Stromal cell of bone marrow (primary cell): ENCODE measurements at places on chromosomes 1 and 21.
A peak's percentile ranks its signal among the peaks of the same experiment; 100 is the strongest.

DNA sequence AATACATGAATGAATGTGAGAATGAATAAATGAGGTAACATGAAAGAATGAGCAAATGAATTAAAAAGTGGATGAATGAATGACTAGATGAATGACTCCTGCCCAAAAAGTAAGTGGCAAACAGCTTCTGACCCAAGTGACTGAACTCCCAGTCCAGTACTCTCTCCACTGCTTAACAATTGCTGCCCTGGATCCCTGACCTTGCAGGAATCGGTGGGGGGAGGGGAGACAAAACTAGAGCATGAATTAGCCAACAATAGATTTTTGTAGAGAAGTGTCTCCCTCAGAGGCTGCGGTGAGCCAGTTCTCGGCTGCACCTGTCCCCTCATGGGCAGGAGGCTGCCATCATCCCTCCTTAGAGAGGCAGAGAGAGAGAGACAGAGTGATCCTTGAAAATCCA, 5.9 kb upstream of the GRIK3 start:
- DNase-seq, result no peak

DNA sequence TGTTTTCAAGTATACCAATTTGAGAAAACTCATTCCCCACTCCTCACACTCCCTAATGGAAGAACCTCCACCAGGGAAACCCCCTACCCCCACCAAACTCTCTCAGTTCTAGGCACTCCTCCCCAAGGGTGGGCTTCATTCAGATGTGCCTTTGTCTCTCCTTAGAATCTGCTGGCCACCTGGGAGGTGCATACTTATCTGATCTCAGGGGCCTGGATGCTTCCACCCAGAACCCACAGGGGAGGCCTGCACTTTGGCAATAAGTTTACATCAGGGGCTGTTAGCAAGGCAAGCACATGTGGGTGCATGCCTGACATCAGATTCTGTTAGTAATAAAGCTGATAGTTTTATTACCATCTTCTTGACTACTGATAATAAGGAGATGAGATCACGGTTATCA, 32.5 kb upstream of the SLAMF9 start:
- DNase-seq, result no peak

GRCh38 chr1:43174873-43175272, 2.7 kb downstream of the CFAP57 start:
- no peak for DNase-seq

DNA sequence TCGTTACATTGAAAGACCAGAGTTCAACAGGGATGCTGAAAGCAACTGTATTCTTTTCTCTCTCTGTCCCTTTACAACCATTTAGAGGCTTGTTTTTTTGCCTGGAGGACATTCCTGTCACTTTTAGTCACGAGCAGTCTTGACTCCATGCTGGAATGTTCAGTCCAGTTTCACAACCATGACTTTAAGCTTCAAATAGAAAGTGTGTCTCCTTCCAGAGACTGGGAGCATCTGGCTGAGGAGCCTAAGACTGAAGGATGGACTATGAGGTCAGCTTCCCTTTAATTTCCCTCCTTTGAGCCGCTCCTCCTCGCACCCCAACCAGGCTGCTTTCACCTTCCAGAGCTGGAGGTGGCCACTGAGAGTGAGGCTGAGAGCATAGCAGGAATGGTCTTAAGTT, 10.5 kb upstream of the RYR2 start:
- DNase-seq, result no peak

DNA sequence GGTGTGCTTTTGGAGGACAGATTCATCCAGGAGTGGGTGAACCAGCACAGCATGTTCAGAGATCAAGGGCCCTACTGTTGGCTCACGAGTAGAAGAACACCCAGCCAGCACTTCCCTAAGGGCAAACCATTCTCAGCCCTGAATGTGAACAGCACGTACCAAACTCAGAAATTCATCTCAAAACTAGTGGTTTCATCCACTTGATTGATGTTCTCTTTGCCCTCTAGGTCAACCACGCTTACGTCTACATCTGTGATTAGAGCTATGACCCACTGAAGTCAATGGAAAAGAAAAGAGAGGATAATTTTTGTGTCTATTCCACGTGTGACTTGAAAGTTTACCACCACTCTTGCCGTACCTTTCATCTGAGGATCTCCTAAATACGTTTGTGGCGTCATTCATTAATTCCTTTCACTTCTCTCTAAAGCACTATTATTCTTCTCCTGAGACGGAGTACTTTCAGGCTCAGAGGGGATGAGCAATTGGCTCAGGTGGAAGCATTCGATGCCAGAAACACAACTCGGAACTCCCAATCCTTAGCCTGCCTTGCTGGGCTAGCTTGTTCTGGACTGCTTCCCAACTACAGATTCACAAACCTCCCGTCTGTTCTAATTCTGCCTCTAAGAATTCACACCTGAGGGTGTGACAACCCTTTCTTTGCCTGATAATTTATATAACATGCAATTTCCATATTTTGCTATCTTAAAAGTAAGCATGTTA, 57.3 kb upstream of the HIVEP3 start:
- DNase-seq, result no peak

- DNase-seq, result no peak
Observed at GRCh38 chr1:53643041-53643880, 95.7 kb downstream of the GLIS1 start.

DNA sequence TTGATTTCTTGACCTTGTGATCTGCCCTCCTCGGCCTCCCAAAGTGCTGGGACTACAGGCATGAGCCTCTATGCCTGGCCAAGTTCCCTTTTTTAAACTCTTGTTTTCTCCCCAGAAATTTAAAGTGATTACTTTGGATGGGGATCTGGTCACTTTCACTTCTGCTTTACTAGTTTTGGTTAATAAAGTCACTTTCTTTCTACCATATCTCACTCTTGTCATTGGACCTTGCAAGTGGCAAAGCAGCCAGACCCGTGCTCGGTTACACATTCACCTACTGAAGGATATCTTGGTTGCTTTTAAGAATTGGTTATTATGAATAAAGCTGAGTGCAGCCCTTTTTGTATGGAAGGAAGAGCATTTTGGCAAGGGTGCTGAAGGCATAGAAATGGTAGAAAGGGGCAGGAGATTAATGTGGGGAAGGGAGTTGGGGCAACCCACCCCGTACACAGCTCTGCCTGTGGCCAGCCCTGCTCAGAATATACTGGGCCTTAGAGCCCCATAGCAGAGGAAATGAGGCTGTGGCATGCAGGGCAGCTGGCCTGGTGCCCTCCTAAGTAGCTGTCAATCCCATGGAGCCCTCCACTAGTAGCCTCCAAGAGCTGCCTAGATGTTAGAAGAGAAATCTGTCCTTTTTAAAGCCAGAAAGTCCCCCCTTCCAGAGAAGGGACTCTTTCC, 40.7 kb downstream of the CD2 start:
- DNase-seq, result no peak

DNA sequence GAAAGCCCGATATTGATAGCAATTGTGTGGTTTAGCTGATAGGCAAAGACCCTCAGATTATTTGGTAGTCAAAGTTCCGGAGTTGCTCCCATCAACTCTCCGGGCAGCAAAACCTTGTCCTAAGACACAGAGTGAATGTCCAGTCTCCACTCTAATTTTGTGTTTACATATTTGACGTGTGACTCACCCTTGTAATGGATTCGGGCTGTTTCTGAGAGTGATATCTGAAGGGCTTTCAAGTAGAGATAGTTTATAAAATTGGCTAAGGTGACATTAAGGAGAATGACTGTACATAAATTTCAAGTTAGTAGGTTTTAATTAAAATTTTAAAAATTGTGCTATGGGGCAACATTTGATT, 154.2 kb downstream of the CNIH3 start:
- peak; percentile 33 for DNase-seq

GRCh38 chr1:121558514-121558913, 373.7 kb downstream of the SRGAP2C start:
- peak; percentile 90 for DNase-seq

GRCh38 chr1:62295921-62296491, 23.2 kb downstream of the KANK4 start:
- peak; percentile 61 for DNase-seq

- DNase-seq, result no peak
Observed at GRCh38 chr1:88875595-88875994, 15.8 kb downstream of the GTF2B start.

DNA sequence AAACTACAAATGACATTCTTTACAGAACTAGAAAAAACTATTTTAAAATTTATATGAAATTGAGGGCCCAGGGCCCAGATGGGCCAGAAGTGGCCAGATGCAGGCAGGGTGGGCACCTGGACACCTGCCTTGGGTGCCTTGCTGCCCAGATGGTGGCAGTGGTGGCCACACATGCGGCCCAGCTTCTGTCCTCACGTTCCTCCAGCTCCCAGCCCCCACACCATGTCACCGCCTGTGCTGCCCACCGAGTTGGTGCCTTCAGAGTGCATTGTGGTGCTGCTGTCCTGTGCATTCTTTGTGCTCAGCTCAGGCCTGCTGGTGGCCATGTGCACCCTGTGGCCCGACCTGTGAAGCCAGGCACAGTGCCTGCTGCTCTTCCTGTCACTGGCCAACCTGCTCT, 216.8 kb upstream of the CXADR start:
- DNase-seq, result no peak

GRCh38 chr1:244369256-244370057, 82.3 kb downstream of the ADSS2 start:
- DNase-seq, result peak; percentile 90

- DNase-seq, result no peak
Observed at GRCh38 chr21:9838738-9839642, 682.4 kb upstream of the TPTE start.

GRCh38 chr1:36024847-36025246, 59.0 kb upstream of the TEKT2 start:
- DNase-seq, result no peak

- DNase-seq, result no peak
Observed at GRCh38 chr1:203629016-203629506, 2.4 kb downstream of the ATP2B4 start.

DNA sequence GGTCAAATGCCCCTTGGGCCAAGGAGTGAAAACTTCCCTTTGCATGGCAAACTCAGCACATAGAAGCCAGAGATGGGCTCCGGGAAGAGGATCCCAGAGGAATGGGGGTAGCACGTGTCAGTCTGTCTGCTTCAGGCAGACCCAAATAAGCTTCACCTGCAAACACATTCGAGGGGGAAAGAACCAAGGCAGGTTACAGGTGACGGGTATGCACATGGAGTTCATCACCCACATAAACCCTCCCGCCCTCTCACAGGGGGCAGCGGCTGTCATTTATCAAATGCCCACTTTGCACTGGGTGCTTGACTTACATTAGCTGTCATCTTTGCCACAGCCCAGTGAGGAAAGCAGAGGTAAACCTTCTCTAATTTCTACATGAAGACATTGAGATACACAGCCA, 73.0 kb upstream of the TLR5 start:
- DNase-seq, result no peak

DNA sequence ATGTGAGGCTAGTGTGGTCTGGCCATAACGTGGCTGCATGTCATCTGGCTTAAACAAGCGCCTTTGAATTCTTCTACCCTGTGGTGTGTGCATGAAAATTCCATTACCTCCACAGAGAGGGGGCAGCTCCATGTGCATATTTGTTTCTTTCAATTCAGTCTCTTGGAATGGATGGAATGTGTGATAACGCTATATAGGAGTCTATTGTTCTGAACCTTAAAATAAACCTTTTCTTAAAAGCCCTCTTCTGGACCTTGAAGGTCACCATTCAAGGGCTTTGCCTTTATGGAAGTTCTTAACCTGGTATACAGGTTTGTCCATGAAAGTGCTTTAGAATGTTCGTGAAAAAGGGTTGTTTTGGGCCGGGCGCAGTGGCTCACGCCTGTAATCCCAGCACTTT, 118.2 kb upstream of the ADGRL2 start:
- DNase-seq, result no peak

- DNase-seq, result no peak
Observed at GRCh38 chr1:1181938-1182410, 8.3 kb downstream of the TTLL10 start.

- no peak for DNase-seq
Observed at GRCh38 chr1:226534645-226535044, 13.9 kb upstream of the STUM start.

DNA sequence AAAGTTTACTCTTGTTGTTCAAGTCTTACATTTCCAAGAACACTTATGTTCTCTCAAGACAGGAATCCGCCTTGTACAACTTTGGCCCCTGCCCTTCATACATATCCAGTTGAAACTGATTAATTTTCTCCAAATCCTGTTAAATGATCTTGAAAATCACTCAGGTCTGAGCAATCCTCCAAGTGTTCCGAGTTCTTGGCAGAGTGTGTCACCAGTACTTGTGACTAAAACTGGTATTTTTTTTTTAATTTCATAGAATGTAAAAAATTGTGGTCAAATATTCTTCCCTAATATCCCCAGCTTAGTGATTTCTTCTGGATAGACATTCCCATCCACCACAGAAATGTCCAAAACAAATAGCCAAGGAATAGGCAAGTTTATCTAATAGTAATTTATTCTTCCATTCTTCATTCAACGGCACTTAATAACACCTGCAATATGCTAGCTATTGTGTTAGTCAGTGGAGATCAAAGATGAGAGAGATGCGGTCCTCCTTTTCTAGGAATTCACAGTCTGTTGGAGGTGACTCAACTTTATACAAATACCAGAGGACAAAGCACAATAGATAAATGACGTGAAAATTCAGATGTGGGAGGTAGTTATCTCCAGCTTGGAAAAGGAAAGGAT, 71.4 kb downstream of the DIRAS3 start:
- peak; percentile 49 for DNase-seq

DNA sequence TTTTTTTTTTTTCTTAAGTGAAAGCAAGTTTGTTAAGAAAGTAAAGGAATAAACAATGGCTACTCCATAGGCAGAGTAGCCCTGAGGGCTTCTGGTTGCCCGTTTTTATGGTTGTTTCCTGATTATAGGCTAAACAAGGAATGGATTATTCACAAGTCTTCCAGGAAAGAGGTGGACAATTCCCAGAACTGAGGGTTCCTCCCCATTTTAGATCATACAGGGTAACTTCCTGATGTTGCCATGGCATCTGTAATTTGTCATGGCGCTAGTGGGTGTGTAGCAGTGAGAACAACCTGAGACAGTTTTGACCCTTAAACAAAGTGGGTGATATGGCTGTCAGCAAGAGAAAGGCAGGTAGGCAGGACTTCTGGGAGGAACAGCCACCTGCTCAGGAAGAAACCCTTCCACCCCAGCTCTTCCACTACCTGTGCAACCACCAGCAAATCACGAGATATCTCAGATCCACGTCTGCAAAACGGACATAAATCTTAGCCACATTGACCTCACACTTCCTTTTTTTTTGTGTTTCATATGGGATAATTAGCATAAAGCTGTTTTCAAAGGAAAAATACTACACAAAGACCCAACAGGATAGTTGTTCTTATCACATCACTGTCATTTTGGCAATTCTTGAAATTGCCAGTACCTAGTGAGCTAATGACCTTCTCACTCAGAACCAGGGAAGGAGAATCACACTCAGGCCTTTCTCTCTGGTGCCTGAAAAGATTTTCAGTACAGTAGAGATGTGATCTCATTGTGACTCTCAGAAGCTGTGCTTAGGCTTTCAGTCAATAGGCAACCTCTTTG, 34.8 kb upstream of the DUSP10 start:
- no peak for DNase-seq

DNA sequence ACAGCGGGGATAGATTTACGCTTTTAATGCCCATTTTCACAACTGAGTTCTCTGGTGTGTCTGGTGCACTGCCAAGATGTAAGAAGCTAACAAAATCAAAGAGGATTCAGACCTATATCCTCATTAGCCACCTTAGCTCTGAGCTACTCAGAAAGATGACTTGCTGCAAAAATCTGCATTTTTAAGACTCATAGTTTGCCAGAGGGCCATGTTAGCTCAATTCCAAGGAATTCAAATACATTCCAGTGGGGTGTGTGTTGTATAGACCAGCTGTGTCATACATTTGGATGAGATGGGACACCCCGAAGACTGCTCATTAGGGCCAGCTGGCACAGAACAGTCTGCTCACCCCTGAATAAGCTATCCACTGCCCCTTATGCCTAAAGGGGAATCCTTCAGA, 8.9 kb downstream of the DENND2D start:
- DNase-seq, result peak; percentile 58

GRCh38 chr21:34988139-34988538, 61.0 kb downstream of the RUNX1 start:
- DNase-seq, result no peak
